DMS 273 treated with DMSO at 0.1 percent for 48 hours (cell line): ENCODE measurements at places on chromosomes 6 and 20.

DNA sequence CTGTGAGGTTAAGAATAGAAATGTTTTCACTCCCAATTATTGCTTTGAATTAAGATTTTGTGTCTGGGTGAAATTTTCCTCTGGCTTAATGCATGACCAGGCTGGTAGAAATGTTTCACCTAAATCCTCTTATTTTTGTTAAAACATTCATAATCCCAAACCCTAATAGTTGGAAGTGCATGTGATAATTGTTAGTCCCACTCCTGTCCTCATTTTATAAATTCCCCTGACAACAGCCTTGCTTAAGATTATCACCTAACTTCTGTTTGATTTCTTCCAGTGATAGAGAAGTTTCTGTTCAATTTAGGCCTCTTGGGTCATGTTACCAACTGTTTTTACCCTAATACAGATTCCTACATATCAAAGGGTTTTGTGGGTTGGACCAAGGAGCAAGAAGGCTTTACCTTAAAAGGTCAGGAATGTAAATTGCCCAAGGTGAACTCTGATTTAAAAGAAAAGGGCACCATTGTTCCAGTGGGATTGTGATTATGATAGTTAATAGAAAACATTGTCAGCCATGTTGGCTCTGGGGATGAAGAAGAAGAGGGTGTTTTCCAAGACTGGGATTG lies 158.7 kb upstream of the CENPW start:
- no peak for DNase-seq

- DNase-seq = no peak
Measured at GRCh38 chr6:98343004-98343403, 491.4 kb upstream of the POU3F2 start.

- DNase-seq = no peak
Measured at GRCh38 chr6:90545448-90545847, 41.4 kb downstream of the MAP3K7 start.

DNA sequence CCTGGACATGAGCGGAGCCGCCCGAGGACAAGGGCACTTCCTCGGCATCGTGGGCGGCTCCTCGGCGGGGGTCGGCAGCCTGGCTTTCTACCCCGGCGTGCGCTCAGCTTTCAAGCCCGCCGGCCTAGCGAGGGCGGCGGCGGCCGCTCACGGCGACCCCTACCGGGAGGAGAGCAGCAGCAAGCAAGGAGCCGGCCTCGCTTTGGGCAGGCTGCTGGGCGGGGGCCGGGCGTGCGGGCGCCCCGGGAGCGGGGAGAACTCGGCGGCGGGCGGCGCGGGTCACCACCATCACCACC lies 6.7 kb downstream of the PRDM13 start:
- peak; percentile 14 for DNase-seq

- no peak for DNase-seq
Measured at GRCh38 chr6:12886961-12887775, 170.6 kb downstream of the PHACTR1 start.

- no peak for DNase-seq
Measured at GRCh38 chr20:21509597-21510371, 4.1 kb downstream of the NKX2-2 start.

GRCh38 chr20:59055302-59055701 lies 12.7 kb upstream of the PRELID3B start:
- DNase-seq = no peak

GRCh38 chr6:6711031-6711785 lies 122.7 kb downstream of the LY86 start:
- no peak for DNase-seq

- no peak for DNase-seq
Measured at GRCh38 chr6:45003387-45003786, 324.7 kb upstream of the RUNX2 start.

GRCh38 chr20:57484772-57485171 lies 40.2 kb downstream of the CTCFL start:
- DNase-seq = no peak

DNA sequence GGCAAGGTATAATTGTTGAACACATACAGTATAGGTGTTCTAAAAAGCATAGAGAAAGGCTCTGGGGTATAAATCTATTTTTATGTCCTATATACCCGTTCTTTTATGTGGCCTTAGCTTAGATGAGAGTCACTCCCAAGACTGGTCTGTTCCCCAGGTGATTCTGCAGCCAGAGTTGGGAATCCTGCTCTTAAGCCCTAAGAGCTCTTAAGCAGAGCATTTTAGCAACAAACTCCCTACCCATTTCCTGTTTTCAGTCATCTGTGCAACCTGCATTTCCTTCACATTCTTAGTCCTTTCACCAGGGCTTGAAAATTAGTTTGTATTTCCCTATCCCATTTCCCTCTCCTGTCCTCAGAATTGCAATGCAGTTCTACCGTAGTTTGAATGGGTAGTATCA lies 166.1 kb downstream of the HS3ST5 start:
- DNase-seq = no peak
